Mammary epithelial cell (primary cell): ENCODE measurements at places on chromosomes 7 and 10. TPM values are rescaled to one million over a fixed set of nuclear protein-coding genes. Genes with fewer than 3 reads are reported as not detected.

The LRRC61 gene
- 0.93 TPM for polyA plus RNA-seq

The LAMB4 gene
- polyA plus RNA-seq: 0.27 TPM

DNA sequence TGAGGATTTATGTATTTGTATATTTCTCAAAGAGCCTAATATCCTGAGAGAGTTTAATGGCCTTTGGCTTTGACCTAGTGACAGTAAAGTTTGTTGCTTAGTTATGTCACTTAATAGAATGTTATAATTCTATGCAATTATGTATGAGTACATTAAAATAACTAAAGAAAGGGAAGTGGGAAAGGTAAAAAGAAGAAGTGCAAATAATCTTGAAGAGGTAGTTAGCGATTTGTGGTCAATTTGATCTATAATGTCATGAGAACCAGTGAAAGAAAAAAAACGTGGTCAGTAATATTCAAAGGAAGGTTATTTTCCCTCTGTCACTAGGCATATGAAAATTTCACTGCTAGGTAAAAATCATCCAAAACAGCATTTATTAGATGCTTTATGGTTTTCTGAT lies 143.4 kb upstream of the LSM8 start:
- no peak for DNase-seq

GRCh38 chr10:7297094-7297493 lies 113.7 kb downstream of the SFMBT2 start:
- no peak for DNase-seq

DNA sequence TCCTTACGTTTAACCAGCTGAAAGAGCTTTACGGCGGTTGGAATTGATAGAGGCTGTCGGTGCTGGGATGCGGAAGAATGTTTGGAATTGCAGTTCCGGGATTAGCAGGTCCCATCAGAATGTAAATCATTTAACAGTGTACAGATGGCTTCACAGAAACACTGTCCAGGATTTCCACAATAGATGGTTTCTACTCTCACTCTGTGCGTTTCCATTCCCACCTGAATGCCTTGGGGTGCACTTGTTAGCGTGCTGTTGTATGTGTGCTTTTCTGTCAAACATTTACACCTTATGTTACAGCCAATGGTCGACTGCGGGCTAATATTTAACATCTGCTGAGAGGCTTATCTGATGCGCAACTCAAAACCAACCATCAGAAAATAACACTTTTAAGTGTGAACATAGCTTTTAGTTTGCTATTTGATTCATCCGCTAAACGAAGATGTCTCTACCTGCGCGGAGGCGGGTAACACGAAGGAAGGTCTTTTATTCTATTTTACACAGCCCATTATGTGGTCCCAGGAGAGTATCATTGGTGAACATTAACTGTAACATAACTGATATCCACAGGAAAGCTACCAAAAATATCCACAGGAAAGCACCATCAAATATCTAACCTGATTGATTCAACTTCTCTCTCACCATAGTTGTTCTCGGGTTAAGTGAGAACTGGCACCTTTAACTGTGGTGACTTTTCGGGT lies 179.0 kb downstream of the PRPF18 start:
- DNase-seq: no peak

DNA sequence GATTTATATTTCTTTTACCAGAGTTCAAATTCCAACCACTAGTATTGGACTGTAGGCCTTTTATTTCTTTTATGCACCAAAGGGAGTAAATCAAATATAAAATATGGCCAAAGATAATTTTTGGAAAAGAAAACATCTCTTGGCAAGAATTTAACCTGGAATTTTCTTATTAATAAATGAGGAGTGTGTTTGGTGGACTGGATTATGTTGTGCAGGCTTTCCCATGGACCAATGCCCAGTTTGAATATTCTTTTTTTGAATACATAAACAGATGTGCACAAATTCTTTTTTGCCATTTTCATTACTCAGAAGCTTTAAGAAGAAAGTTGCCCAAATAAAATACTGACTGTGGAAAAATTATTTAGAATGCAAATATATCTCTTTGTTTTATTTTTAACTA lies 22.1 kb upstream of the PRKG1 start:
- DNase-seq: no peak

GRCh38 chr10:34580643-34581042 lies 234.5 kb downstream of the PARD3 start:
- DNase-seq: peak; percentile 81

The VAX1 gene
- not detected for polyA plus RNA-seq

GRCh38 chr7:76302347-76303201 lies at the start of gene HSPB1:
HSPB1 (plus strand) TSS chr7:76302673; CDS start chr7:76302713, 40 bp downstream.
- peak; percentile 95 for DNase-seq

GRCh38 chr10:12834721-12835120 lies 166.8 kb downstream of the CCDC3 start:
- no peak for DNase-seq

- no peak for DNase-seq
These were observed 1351.3 kb upstream of the SORCS1 start for GRCh38 chr10:108515821-108516220.

DNA sequence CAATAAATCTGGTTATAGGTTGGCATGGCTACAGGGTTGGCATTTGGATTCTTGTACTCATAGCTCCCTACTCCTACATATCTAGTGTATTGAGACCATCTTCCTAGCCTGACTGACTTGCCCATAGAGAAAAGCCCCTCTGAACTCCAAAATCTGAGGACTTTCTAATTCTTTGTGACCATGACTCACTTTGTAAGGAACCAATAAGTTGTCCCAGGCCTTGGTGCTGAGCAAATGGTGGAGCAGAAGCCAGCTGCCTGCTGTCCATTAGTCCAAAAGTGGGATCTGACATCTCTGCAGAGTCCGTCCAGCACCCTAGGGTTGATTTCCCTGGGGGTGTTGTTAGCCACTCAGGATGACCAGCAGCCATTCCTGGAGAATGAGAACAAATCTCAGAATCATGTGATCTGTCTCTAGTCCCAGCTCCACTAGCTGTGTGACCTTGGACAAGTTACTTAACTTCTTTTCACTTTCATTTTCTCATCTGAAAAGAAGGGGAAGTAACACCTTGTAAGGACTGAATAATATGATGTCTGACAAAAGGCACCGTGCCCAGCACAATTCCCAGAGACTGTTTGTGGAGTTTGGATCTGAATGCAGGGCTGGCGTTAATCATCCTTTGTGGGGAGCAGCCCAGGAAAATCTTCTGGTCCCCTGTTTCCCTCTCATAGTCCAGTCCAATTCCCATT lies 44.1 kb downstream of the MTURN start:
- DNase-seq: no peak

DNA sequence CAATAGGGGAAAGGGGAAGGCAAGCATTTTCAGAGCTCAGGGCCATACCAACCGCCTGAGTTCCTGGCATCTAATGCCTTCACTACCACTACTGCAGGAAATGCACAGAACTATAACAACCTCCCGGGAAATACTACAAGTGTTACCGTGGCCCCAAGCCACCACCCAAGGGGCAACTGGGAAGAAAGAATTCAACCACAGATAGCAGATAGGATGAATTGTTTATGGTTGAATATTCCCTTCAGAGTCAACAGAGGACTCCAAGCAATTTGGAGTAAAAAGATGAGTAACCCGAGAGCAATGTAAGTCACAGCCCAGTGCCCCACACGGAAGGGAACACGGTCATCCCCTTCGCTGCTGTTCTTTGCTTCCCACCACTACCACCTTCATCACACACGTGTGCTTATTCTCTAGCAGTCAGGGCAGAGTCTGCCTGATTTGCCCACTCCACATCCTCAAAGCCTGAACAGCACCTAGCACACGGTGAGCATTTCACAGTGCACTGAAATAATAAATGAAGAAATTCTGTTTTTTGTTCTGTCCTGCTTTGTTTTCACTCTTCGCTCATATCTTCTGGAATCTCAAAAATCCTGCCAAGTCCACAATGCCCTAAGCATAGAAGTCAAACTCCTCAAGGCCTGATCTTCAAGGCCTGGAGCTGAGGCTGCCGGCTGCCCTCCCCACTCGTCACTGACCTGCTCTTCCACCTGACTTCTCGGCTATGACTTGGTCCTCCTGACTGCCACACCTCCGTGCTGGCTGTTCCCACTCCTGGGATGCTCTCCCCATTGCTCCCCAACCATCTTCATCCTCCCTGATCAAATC lies 221.1 kb downstream of the KCNMA1 start:
- DNase-seq: peak; percentile 69

DNA sequence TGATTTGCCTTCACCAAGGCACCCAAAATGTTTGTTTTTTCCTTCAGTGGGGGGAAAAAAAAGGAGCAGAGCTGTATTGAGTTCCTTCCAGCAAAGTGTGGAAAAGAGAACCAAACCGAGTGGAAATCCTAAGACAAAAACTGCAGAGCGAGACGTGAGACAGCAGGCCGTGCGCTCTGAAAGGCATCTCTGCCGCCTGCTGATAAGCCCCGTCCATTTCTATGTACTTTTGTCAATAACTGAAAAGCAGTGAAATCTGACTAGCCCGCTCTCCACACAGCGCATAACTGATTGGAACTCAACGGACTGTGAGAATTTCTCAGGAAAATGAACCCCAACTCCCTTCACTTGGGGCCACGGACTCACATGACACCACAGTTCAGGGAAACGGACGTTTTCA lies 83.2 kb downstream of the COBL start:
- DNase-seq: no peak

The FAM20C gene
- 30.6 TPM for polyA plus RNA-seq

DNA sequence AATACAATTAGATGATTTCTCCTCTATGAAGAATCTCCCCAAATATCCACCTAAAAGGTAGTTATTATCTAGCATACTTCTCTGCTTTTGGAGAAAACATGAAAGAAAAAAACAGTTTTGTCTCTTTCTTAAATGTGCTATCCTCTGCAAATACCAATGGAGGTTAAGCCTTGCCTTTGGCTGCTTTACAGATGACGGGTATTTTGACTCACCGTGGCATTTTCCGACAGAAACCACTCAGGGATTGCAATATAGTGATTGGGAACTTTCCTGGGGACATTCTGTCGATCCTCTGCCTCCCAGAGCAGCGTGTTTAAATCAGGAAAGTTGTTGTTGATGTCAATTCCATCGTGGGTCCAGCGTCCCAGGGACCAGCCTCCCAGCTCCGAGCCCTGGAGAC lies 100.6 kb downstream of the GPR26 start:
- DNase-seq: no peak

GRCh38 chr10:92419740-92420545 lies 129.0 kb downstream of the MARCHF5 start:
- DNase-seq: no peak

GRCh38 chr10:109928475-109928891 lies 5.2 kb upstream of the XPNPEP1 start:
- no peak for DNase-seq

GRCh38 chr10:70341016-70341415 lies 41.4 kb downstream of the LRRC20 start:
- no peak for DNase-seq

The CPA2 gene
- 0.33 TPM for polyA plus RNA-seq

The CYP3A4 gene
- polyA plus RNA-seq: not detected

The SFTPA1 gene
- polyA plus RNA-seq: not detected

DNA sequence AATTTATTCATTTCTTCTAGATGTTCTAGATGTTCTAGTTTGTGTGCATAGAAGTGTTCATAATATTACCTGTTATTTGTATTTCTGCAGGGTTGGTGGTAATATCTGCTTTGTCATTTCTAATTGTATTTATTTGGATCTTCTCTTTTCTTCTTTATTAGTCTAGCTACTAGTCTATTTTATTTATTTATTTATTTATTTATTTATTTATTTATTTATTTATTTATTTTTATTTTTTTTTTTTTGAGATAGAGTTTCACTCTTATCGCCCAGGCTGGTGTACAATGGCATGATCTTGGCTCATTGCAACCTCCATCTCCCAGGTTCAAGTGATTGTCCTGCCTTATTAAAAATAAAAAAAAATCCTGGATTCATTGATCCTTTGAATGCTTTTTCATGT lies 114.8 kb upstream of the THSD7A start:
- DNase-seq: no peak

DNA sequence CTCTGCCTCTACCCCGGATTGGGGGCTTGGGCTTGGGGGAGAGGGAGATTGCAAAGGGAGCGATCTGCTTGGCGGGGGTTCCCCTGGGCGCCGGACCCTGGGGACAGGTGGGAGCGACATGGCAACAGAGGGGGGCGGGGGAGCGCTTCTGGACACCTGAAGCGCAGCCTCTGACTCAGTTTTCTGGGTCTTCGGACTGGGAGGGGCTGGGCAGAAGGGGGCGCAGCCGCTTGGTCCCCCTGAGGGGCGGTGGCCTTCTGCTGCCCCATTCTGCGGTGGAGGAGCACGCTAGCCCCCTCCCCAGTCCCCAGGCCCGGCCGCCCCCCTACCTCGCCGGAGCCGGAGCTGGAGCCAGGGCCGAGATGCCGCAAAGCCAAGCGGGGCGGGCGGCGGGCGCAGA lies 380 bp downstream of the NAT16 start:
- no peak for DNase-seq

The CHST3 gene
- 18.1 TPM for polyA plus RNA-seq

GRCh38 chr10:30047430-30047829 lies 12.0 kb downstream of the JCAD start:
- DNase-seq: no peak

The RPEL1 gene
- 0.12 TPM for polyA plus RNA-seq

GRCh38 chr10:103291588-103291987 lies 14.7 kb downstream of the INA start:
- DNase-seq: no peak

GRCh38 chr7:83271212-83272099 lies 108.8 kb upstream of the PCLO start:
- peak; percentile 22 for DNase-seq

DNA sequence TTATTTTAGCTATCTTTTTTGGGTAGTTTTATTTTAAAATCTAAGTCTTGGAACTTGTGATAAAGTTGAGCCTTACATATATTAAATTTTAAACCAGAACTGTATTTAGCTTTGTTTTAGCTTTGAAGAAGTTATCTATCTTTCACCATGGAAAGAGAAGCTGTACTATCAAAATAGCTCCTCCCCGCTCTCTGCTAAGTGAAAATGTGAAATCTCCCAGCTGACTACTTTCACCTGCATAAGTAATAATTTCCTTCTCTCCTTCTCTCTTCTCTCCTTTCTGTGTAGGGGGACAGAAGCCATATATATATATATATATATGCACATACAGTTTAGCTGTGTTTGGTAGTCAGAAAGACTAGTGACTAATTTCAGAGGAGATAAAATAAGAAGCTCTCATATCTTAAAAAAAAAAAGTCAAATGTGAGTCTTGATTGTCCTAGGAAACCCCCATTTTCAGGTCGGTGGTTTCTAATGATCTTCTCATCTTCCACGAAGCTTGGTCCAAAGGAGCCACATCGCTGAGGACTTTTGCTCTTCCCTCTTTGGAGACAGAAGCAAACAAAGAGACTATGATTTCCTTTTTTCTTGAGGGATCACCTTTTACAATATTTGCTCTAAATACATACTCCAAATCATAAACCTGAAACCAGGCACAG lies 30.6 kb upstream of the GDI2 start:
- no peak for DNase-seq

The ERVW-1 gene
- not detected for polyA plus RNA-seq

- no peak for DNase-seq
These were observed 170.9 kb upstream of the RHEB start for GRCh38 chr7:151690606-151691005.
